ENCODE measurements at places on chromosomes 7 and 10.

DNA sequence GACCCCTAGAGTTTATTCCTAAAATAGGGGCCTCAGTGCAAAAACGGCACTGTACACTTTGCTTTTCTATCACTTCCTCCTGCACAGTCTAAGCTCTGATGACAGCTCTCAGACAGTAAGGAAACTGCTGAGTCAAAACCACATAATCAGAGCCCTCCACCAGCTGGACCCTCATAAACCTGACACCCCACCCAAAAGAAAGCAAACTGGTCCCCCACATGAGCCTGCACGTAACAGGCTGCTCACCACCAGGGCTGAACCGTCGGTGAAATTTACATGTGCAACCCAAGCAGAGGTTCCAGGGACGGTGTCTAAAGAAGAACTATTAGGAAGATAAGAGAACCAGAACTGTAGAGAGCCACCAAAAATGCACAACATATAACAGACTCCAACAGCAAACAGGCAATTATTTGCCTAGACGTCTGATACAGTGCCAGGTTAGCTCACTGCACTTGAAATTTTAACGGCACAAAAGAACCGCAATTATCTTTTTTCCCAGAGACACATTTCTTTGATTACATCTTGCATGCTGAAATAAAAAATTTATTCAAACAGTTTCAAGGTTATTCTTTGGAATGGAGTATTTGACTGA is 19.6 kb downstream of the SGMS1 start:
- no peak for DNase-seq

GRCh38 chr7:3747467-3747866 is 446.4 kb downstream of the SDK1 start:
- no peak for DNase-seq

DNA sequence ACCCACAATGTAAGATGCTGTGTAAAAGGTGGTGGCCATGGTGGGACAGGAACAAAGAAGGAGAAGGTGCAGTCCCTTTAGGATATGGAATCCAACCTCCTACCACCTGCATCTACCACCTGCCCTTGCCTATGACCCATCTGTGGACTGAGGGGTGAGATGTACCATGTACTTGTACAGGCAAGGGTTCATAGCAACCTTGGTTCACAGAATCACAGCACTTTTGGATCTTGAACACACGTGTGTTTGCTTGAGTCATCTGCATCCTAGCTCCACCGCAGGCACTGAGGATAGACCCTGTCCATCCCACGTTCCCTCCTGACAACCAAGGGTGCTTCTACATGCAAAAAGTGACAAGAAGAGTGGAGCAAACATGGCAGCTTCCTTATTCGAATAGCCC is 162.3 kb downstream of the GFRA1 start:
- DNase-seq = no peak

- no peak for DNase-seq
Measured at GRCh38 chr7:43113622-43114457, 1.4 kb downstream of the HECW1 start.

DNA sequence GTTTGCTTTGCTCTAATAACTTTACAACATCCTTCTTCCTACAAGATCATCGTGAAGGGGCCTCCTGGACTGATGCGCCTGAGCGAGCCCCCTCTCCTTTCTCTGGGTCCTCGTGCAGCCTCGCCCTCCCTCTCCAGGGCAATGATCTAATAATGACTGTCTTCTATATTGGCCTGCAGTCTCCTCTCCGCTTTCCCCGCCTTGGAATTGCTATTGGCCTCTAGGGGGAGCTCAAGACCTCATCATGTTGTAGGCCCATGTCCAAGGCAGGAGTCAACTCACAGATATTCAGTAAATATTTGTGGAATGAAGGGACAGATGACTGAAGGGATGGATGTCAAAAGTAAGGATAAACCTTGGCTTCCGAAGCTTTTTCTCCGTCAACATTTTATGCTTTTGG is 1180.3 kb downstream of the TYW1 start:
- no peak for DNase-seq

DNA sequence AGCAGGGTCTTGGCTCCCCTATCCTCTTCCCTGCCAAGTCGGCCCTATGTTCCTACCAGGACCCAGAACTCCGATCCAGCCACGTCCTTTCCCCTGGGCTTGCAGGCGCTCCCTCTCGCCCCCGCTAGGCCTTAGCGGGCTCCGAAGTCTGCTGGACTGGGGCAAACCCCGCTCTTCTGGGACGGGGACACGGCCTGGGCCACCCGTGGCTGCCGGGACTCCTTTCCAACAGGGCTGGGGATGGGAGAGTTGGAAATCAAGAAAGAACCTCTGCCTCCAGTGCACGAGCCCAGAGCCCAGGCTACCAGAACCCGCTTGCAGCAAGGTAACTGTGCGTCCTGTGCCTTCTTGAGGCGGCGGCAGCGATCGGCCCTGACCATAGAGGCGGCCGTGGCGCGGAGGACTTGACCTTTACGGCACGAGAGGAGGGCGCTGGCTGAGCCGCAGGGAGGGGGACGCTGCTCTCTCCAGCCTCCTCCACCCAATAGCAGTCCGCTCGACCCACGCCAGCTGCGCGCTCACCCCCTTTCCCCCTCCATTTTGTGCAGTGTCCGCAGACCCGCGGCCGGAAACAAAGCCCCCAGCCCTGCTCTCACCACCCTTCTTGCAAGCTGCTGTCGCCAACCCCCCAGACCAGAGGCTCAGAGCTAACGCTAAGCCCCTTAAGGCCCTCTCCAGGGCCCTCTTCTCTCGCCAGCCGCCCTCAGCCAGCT is 7.0 kb upstream of the HOXA11 start:
- no peak for DNase-seq

GRCh38 chr10:21238717-21239116 is 286.8 kb downstream of the SKIDA1 start:
- DNase-seq = no peak

GRCh38 chr10:62457598-62457997 is 83.4 kb downstream of the ZNF365 start:
- DNase-seq = no peak

- DNase-seq = no peak
Measured at GRCh38 chr7:94247970-94248369, 146.7 kb upstream of the COL1A2 start.

DNA sequence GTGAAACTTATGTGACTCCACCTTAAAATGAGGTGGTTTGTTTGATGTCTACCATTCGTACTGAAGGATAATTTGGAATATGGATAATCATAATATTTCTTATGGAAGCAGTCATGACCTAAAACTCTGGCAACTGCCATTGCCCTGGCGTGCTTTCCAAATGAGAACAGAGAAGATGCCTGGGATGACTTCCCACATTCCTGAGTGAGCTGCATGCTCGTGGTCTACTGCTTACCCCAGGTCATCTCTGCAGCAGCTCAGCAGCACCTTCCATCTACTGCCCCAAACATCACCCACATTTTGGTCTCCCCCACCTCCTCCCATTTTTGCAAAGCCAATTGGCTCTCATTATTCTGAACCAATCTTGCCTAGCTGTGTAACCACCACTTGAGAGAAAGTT is 40.1 kb downstream of the LYZL1 start:
- DNase-seq = no peak

DNA sequence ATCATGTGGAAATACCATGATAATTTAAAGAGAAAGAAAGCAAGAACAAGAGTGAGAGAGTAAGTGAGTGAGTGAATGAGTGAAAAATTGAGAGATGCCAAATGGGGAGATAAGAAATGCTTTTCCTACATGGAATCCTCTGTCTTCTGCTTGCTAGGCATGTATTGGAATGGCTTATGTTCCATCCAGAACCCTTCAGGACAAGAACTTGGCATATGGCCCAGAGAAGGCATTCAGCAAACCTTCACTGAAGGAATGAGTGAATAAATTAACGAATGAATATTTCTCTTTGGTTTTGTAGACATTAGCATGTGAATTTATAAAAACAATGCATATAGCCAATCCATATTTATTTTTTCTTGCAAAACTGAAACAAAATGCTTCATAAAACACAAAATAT is 162.2 kb downstream of the LRRTM3 start:
- DNase-seq = no peak

DNA sequence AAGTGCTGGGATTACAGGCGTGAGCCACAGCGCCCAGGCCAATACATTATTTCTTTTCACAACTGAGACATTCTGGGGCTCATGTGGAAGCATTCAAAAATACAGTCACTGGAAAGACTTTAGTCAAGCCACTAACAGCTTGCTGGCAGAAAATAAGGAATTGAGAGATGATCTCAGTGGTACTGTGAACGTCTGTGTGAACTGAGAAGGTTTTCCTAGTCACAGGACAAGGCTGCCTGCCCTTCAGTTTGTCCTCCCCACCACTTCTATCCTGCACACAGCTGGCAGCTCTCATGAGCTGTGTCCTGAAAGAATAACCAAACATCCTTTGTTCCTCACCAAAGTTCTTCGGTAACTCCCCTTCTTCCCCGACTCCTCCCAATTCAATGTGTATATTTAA is 31.3 kb upstream of the ITGA8 start:
- DNase-seq = no peak

- DNase-seq = no peak
Measured at GRCh38 chr10:1643908-1644179, 93.5 kb downstream of the ADARB2 start.

DNA sequence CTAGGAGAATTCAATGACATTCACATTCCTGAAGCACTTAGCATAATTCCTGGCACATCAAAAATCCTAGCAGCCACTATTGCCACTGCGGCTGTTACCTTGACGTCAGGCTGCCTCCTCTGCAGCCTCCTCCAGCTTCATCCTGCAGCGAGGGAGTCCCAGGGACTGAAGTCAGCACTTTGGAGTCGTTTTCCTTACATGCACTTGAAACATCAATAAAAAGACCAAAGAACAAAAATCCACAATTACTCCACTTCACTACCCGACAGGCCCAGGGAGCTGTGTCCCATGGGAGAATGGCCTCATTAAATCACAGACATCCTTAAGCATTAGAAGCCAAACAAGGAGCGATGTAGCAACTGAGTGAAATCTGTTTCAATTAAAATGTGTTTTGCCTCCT is 48.6 kb upstream of the NANOS1 start:
- DNase-seq = no peak

GRCh38 chr7:15715435-15715834 is 29.0 kb upstream of the MEOX2 start:
- DNase-seq = no peak

DNA sequence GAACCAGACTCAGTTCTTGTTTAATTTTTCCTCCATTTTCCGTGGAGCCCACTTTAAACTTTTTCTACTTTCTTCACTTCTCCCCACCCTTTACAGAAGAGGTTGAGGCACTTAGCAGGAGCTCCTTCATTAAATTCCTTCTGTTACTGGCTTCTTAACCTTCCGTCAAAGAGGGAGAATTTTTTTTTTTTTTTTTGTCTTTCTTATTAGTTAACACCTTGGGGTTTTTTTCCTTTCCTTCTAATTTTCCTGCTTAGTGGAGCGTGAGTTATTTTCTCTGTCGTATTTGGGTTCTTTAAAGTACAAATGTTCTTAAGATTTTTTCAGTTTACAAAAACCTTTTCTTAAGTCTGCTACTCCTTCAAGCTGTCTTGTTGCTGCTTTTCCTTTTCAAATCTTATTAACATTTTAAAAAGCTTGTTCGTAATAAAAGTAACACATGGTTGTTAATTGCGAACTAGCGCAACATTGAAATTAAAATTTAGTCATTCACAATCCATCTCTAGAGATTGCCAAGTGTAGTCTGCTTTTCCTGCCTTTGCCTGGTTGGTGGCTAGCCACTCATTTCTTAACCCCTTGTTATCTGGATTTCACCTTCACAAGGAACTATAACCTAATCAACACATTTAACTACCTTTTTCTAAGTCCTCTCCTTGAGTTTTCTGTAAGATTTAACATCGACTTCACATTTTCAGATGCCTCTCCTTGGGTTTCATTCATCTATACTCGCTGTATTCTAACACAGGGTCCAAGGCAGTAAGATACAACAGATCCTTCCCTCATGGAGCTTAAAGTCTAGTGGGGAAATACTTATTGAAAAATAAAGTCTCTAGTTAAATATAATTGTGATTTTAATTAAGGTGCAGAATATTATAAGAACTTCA is 2.0 kb downstream of the BMPR1A start:
- no peak for DNase-seq

DNA sequence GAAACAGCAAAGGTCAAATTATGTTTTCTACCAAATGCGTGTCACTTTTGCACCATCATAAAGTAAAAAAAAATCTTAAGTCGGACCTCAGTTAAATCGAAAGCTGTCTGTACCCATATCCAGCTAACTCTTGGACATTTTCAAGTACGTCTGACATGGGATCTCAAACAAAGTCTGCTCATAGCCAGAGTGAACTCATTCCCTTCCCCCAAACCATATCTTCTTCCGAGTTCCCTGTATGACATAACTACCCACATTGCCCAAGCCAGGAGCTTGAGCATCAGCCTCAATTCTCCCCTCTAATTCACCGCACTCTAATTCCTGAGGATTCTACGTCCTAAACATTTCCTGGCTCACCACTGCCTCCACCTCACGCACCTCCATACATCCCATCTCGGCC is 44.8 kb upstream of the TARP start:
- no peak for DNase-seq

DNA sequence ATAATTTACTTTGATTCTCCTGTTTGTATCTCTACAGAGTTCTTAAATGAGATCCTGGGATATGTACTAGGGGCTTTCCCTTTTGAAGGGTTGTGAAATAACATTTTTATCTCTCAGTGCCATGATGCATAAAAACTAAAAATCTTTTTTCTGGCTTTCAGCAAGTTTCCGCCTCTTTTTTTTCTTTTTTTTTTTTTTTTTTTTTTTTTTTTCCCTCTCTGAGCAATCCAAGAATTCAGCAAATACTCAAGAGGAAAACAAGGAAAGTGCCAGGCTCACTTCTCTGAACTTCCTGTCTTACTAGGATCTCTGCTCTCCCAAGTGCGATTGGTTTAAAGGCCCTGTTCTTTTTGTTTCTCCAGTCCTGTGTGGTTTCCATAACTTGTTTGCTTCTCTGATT is 79.9 kb downstream of the HYCC1 start:
- DNase-seq = no peak

DNA sequence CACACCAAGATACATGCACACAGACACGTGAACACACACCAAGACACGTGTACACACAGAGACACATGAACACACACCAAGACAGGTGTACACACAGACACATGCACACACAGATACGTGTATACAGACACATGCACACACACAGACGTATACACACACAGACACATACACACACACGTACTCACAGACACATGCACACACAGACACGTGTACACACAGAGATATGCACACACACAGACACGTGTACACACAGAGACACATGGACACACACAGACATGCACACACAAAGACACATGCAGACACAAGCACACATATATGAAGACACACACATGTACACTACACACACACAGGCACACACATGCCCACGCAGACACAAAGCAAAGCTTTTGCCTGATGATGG is 134.6 kb downstream of the TCERG1L start:
- no peak for DNase-seq

DNA sequence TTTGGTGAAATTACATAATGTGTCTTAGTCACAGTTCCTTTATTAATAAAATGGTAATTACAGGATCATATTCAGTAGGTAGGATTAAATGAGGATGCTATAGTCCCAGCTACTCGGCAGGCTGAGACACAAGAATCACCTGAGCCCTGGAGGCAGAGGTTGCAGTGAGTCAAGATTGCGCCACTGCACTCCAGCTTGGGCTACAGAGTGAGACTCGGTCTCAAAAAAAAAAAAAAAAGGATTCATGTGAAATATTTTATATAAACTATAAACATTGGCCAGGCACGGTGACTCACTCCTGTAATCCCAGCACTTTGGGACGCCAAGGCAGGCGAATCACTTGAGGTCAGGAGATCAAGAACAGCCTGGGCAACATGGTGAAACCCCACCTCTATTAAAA is 197.9 kb downstream of the IMMP2L start:
- no peak for DNase-seq

GRCh38 chr10:45160271-45160670 is 155.1 kb downstream of the OR13A1 start:
- no peak for DNase-seq
